CD4-positive, alpha-beta T cell (primary cell): ENCODE measurements at places on chromosomes 13 and 19.

DNA sequence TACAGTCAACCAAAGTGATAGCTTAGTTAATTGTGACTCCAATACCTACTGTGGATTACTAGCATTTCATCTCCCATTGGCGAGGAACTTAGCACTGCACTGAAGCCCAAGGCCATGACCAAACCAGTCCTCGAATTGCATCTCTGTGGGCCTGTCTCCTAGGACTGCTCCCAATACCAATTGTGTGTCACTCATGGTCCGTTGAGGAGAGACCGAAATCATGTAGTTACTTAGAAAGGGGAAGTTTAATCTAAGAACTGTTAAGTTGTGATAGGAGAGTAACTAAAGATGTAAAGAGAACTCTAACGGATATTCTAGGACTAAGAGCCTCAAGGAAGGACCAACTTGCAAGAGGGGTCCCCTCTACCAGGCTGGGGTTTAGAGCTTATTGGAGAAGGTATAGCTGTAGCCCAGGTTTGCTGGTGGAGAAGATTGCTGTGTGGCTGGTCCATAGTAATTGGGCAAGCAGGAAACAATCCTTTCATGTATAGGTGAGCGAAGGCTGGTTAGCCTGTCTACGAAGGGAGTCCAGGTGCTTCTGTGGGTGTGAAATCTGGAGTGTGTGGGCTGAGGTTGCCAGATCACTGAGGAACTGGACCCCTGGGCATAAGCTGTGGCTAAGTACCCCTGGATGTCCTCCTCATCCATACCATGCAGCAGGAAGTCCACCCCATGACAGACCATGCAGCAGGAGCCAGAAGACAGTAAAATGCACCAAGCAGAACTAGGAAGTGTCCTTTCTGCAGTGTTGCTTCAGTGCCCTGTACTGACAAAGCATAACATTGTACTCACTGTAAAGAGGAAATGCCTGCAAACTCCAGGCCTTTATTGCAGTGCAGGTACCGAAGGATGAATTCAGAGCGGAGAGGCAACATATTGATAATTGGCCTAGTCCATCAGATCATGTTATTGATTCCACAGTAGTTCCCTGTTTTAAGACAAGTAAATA is 30.8 kb downstream of the DNAJC3 start:
- DNase-seq: no peak

- DNase-seq: no peak
Observed at GRCh38 chr19:31592456-31592855, 243.2 kb upstream of the TSHZ3 start.

GRCh38 chr13:29503041-29503837 is 92.2 kb downstream of the SLC7A1 start:
- peak; percentile 11 for DNase-seq

DNA sequence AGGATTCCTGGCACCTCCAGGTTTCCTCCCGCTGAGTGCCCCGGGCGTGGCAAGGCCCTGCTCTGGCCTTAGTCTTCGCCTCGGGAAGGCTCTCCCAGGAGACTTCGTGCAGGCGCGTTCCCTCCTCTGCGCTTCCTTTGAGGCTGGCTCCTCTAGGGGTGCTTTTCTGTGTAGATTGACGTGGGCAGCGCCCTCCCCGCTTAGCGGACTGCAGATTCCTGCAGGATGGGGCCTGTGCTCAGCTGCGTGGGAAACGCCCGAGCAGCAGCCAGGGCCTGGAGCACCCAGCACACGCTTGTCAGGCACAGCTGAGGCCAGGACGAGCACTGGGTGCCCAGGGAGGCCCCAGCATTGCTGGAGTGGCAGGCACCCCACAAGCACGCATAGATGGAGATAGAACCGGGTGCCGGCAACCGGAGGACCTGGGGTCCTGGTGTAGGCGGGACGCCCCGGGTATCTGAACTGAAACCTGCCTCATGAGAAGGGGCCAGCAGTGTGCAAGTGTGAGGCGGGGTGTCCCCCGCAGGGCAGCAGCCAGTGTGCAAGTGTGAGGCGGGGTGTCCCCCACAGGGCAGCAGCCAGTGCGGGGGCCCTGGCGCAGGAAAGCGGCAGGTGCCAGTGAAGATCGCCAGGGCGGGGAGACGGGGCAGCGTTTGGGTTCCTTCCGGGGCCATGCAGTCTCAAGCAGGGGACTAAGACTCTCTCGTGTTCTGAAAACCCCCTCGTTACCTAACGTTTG is 3.4 kb downstream of the NDUFS7 start:
- no peak for DNase-seq

GRCh38 chr19:51552996-51553725 is 17.9 kb upstream of the ZNF175 start:
- DNase-seq: no peak

DNA sequence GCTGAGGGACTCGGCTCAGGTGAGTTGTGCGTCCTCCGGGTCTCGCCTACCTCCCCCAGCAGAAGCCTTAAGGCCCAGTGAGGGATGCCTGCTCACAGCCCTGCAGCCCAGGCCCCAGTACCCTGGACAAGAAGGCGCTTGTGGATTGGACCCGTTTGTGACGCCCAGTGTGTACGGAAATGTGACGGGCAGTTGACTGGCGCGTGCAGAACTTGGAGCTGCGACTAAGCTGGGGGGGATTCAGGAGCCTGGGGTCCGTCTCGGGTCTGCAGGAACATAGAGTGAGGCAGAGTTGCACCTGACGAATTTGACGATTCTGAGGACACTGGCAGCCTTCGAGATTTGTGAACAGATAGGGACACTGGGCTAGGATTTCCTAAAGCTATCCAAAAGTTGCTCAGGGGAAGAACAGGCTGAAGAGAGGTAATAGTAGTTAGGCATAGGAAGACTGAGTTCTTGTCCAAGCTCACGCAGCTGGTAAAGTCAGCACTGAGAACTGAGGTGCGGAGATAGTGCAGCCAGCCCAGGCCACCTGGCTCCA is 519 bp downstream of the ZNF551 start:
- DNase-seq: no peak

- DNase-seq: no peak
Observed at GRCh38 chr19:4199699-4200293, 17.3 kb downstream of the ANKRD24 start.

DNA sequence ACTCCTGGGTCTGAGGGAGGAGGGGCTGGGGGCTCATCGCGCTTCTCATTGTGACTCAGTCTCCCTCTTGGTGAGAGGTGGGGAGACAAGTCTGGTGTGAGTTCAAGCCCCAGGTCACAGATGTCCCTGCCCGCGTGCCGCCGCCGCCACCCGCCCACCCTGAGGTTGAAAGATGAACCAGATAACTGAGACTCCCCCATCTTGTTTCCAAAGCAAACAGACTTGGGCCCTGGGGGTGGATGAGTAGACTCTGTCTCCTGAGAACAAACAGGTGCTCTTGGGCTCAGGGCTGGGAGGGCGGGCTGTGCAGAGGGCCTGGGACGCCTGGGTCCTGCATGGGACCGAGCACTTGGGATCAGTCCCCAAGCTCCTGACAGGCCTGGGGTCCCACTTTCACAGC is 567 bp downstream of the SBK2 start:
- no peak for DNase-seq

GRCh38 chr19:16895467-16896145 is 6.8 kb downstream of the F2RL3 start:
- no peak for DNase-seq

GRCh38 chr19:39679056-39679790 is 23.5 kb downstream of the LGALS16 start:
- no peak for DNase-seq

DNA sequence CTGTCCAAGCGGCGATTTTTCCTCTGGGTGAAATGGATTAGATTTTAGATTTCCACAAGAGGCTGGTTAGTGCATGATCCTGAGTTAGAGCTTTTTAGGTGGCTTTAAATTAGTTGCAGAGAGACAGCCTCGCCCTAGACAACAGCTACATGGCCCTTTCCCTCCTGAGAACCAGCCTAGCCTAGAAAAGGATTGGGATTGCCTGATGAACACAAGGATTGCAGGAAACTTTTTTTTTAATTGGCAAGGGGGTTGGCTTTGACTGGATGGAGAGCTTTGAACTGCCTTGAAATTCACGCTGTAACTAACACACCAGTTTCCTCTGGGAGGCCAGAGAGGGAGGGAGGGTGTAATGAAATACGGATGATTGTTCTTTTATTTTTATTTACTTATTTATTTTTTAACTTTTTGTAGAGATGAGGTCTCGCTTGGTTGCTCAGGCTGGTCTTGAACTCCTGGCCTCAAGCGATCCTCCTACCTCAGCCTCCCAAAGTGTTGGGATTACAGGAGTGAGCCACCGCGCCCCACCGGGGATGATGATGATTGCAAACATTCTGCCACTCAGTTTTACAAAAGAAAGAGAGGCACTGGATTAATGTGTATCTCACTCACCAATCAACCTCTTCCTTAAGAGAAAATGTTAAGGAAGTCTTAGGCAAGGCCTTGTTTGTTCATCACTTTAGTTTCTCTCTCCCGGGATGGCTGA is 1.9 kb downstream of the LDLR start:
- DNase-seq: no peak

GRCh38 chr13:46684287-46685001 is 112.5 kb downstream of the ESD start:
- no peak for DNase-seq

GRCh38 chr19:52398081-52398441 is 412 bp downstream of the ZNF528 start:
- peak; percentile 6 for DNase-seq

GRCh38 chr13:87777387-87777786 is 106.2 kb downstream of the SLITRK5 start:
- DNase-seq: no peak

DNA sequence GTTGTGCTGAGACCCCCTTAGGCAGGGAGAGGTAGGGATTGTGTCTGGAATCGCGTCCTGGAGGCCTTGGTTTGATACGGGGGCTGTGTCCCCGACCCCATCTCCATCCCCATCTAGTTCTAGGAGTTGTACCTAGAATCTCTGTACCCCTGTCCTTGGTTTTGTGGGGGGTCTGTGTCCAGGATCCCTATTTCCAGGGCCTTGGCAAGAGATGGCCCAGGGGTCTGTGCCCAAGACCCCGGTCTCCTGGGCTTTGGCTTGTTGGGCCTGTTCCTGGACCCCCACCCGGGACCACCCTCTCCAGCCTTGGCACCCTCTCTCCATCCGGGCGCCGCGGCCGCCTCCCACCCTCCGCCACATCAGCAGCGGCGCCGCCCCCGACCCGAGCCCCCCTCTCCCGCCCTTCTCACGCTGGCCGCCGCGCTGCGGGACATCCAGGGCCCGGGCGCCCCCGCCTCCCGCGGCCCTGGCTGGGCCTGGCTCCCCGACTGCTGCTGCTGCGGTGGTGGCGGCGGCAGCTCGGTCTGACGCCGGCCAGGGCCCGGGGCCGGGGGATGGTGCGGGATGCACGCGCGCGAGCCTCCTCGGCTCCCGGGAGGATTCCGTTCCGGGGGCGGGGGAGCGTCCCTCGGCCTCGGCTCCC is at the start of gene NUMBL:
Gene NUMBL, minus strand, starts transcription at position 602 of the 643 bp plus-strand sequence. Its CDS starts 168 bp downstream, at position 434.
- peak; percentile 20 for DNase-seq

- no peak for DNase-seq
Observed at GRCh38 chr13:27283906-27284493, 13.4 kb downstream of the RASL11A start.

GRCh38 chr19:55526216-55527196 is 10.4 kb downstream of the SBK2 start:
- peak; percentile 13 for DNase-seq

DNA sequence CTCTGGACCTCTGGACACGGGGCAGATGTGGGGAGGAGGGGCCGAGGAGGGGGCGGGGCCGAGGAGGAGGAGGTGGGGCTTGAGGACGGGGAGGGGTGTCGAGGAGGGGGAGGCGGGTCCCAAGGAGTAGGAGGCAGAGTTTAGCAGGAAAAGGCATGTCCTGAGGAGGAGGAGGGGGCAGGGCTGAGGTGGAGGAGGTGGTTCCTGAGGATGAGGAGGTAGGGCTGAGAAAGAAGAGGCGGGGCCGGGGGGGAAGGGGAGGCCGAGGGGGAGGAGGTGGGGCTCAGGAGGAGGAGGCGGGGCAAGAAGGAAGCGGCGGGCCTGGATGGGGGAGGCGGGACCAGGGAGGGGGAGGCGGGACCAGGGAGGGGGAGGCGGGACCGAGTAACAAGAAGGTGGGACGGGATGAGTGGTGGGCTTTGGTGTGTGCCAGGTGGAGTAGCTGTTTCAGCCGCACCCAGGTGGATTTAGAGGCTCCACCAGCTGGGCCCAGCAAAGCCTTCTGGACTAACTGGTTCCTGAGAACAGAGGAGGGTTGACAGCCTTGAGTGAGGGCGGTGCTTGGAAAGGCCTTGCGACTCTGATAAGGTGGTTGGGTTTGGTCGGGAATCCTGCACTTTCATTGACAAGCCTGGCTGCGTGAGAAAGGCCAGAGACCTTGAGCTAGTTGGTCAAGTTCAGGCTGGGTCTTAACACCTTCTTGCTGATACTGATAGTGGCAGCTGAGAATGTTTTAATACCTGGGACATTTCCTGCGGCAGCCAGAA is 7.7 kb downstream of the TECR start:
- no peak for DNase-seq

DNA sequence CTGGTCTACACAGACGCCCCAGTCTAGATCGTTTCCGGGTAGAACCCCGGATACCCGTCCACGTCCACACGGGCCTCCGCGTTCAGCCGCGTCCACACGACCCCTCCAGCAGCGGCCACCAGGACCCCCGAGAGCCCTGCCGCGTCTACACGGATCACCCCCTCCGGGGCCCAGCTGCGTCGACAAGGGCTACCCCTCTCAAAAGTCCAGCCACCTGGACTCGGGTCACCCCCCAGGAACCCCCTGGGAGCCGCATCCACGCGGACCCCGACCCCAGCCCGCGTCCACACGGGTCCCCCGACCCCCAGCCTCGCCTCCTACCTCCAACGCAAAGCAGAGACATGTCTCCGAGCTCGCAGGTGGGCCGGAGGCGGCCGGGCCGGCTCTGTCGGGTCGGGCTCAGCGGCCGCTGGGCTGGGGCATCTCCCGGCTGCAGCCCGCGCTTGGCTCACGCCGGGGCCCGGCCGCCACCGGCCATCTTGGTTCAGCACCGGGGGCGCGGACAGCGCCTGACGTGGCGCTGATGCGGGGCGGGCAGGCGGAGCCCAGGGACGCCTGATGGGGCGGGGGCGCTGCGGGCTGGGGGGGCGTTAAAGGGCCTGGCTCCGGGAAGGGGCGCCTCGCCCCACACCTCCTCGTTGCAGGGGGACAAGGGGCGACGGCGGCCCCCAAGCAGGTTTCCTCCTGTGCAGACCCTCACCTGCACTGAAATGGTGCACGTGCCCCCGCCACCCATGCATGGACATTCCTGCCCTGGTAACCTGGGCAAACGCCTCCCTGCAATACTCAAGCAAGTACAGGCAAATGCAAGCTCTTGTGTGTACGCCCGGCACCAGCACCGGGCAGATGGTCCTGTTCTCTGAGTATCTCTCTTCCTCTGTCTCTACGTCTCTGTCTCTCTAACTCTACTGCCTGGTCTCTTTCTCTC is at the start of gene UNC13A:
Gene UNC13A, minus strand, starts transcription at position 498 of the 928 bp plus-strand sequence. Its CDS starts 155 bp downstream, at position 343.
- peak; percentile 50 for DNase-seq

GRCh38 chr13:94416454-94417080 is 62.9 kb downstream of the DCT start:
- no peak for DNase-seq

- no peak for DNase-seq
Observed at GRCh38 chr19:50829801-50830200, 3.6 kb downstream of the KLK15 start.

- DNase-seq: peak; percentile 88
Observed at GRCh38 chr19:14031719-14032480, at the start of gene IL27RA. Gene IL27RA (plus strand): TSS chr19:14031762. CDS start chr19:14031873, 111 bp downstream.

GRCh38 chr13:46894568-46894967 is 2.3 kb downstream of the HTR2A start:
- DNase-seq: no peak
